ENCODE measurements at places on chromosomes 2 and 18. TPM values are rescaled to one million over a fixed set of nuclear protein-coding genes. Genes with fewer than 3 reads are reported as not detected.

MAPRE2 gene
- polyA plus RNA-seq: 11.4 TPM

TRIP12 gene
- polyA plus RNA-seq: 103 TPM

DNA sequence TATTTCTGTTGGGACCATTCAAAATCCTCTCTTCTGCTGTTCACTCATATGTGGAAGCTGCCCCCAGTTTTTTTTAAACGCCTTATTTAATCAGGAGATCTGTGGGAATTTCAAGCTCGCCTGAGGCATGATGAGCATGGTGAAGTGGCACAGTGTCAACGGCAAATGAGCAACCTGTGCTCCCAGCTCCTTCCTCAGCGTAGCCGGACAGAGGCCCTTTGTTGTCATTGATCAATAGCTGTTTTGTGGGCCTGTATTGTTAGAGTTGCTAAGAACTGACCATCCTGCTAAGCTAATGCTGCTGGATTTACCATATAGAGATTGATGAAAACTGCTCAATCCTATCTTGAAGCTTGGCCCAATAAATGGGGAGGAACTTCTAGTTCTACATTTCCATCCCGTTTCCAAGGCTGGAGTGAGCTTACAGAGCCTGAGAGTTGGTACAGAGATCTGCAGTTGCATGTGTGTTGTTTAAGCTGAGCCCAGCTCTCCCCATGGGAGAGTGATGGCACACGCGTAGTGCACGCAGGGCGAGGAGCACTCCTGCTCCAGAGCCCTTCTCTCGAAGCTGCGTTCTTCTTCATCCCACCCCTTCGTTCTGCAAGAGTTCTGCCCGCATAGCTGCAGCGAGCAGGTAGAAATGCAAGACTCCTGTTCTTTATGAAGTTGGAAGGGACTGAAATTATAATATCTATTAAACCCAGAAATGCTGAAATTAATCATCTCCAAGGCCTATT lies 108.8 kb downstream of the RTN4 start:
- DNase-seq: no peak

DNA sequence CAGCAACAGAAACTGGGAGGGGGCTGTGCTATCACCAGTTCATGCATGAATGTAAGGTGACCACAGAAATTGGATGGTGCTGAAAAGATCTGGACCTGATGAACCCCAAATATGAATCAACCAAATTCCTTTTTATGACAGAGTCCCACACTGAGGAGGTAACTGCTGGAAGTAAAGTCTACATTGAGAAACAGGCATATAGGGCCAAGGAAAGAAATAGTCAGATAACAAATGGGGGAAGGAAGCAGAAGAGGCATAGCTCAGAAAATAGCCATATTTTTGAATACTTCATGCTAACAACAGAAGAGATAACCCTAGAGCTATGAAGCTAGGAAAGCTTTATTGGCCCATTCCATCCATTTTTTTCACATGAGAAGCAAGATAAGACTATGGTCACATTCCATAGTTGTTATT lies 25.8 kb downstream of the ZC3H6 start:
- DNase-seq: no peak

DNA sequence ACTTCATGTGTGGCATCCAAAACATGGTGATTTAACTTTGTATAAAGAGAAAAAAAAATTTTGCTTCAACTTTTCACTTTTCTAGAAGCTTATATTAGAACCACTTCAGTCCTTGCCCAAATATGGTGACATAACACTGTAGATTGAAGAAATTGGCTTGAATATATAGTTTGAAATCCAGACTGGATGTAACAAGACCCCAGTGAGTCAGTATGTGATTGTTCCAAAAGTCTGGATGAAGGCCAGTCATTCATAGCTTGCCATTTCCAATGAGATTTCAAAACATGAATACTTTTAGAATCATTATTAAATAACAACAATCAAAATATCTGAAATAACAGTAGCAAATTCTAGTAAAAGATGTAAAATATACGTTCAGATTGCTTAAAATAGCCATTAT lies 104.8 kb upstream of the FN1 start:
- no peak for DNase-seq

- DNase-seq: no peak
Measured at GRCh38 chr18:47915930-47916329, 14.5 kb downstream of the SMAD2 start.

MOCOS gene
- 3.2 TPM for polyA plus RNA-seq

DNA sequence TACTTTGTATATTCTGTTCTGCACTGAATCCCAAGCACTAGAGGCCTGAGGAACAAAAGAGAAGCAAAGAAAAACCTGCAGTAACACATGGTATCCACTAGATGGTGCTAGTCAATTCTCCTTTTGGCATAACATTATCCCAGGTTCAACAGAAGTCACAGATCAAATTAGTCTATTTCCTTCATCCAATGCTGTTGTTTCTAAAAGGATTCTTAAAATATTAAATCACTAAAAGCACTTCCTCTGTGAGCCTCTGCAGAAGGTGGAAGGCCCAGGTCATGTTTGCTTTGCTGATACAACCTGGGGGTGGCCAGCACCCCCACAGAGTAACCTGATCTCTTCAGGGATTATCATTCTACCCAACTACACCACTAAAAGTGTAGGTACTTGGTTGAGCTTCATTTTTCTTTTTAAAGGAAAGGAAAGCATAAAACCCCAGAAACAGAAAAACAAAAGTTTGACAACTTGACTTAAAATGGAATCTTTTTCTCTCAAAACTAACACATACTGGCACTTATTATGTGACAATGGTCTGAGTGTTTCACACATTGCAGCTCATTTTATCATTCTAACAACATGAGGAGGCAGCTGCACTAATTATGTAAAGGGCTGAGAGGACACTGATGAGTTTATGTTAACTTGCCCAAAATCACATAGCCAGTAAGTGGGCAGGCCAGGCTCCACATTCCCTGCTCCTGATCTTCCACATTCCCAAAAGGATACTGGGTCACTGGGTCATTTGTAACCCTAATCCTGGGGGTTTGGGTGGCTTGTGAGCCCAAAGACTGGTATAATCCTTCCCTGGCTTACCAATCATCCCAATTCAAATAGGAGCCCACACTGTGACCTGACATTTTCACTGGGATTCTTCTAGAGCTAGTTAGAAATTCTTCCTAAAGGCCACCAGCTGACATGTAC lies 66.8 kb upstream of the DNER start:
- peak; percentile 24 for DNase-seq

ZSWIM2 gene
- polyA plus RNA-seq: not detected

TCF23 gene
- not detected for polyA plus RNA-seq

DNA sequence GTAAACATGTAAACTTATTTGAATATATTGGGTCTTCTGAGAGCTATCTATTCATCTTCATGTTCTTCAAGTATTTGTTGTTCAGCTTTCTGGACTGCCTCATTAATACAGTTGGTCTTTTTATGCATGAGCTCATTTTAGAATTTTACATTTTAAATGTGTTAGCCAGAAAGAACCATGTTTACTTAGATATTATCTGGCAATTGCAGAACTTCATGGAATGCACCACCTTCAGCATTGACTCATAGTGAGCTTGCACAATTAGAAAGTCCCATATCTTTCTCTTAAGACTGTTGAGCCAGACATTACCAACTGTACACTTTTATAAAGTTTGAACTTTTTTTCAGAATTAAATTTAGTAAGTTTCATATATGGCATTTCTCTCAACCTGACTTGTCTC lies 536.7 kb downstream of the RIT2 start:
- DNase-seq: no peak

DNA sequence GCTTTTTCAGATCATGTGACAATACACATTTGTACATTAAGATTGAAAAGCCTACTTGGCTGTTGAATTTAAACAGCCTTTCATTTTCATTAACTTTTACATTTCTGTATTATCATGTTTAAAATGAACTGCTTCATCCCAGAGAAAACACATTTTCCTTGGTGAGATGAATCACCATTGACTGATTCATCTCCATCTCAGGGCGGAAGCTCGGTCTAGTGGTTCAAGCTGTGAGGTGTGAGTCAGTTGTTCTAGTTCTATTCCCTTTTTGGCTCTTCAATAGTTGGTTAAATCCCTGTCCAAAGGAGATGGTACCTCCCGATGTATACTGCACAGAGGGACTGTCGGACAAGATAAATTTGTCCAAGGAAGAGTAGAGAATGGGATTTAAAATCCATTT lies 189.7 kb downstream of the ADCYAP1 start:
- no peak for DNase-seq

ARHGAP25 gene
- polyA plus RNA-seq: 0.52 TPM

GRCh38 chr2:48450936-48451602 lies 78.9 kb upstream of the STON1 start:
- DNase-seq: no peak

DNA sequence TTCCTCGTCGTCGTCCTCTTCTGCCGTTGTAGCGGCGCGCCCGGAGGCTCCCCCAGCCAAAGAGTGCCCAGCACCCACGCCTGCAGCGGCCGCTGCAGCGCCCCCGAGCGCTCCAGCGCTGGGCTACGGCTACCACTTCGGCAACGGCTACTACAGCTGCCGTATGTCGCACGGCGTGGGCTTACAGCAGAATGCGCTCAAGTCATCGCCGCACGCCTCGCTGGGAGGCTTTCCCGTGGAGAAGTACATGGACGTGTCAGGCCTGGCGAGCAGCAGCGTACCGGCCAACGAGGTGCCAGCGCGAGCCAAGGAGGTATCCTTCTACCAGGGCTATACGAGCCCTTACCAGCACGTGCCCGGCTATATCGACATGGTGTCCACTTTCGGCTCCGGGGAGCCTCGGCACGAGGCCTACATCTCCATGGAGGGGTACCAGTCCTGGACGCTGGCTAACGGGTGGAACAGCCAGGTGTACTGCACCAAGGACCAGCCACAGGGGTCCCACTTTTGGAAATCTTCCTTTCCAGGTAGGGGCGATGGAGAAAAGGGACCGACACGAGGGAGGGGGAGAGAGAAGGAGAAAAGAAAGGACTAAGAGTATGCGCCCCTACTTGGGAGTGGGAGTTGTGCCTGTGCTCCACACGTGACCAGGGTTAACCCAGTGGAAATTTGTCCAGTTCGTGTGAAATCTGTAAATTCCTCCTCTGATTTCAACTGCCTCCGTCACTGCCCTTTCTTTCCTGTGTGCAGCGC lies 800 bp downstream of the HOXD13 start:
- DNase-seq: no peak

CXCR4 gene
- polyA plus RNA-seq: 0.12 TPM

PRSS56 gene
- 0.07 TPM for polyA plus RNA-seq

UGT1A4 gene
- polyA plus RNA-seq: 0.05 TPM

DNA sequence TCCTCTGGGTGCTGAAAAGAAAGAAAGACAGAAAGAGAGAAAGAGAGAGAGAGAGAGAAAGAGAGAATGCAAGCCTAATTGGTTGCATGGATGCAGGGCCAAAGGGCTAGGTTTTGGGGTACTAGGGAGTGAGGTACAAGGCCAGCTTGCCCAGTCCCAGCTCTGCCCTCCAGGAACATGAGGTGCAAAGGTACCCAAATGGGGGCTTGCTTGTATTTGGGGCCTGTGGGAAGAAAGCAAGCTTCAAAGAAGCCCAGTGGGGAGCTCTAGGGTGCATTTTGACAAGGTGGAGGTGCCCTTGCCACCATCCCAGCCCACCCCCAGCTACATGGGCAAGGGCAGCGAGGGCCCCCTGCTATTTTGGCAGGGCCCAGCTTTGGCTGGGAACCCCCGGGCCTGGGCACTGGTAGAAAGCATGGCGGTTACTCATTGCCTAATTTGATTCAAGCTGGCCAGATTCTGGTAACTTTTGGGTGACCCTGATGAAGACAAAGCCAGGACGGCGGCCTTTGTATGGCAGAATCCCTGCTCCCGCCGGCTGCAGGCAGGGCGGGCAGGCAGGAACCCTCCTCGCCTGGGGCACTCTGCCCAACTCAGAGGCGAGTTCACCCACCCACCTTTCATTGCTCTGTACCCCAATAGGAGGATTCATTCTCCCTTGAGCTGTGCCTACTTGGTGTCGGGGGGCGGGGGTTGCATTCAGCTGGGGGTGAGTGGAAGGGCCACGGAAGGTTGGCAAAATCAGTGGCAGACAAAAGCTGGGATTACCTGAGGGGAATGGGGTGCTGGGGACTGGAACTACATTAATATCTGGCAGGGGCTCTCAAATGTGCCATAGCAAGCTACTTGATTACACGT lies 537 bp upstream of the HOXD4 start:
- no peak for DNase-seq

LOXHD1 gene
- not detected for polyA plus RNA-seq

DNA sequence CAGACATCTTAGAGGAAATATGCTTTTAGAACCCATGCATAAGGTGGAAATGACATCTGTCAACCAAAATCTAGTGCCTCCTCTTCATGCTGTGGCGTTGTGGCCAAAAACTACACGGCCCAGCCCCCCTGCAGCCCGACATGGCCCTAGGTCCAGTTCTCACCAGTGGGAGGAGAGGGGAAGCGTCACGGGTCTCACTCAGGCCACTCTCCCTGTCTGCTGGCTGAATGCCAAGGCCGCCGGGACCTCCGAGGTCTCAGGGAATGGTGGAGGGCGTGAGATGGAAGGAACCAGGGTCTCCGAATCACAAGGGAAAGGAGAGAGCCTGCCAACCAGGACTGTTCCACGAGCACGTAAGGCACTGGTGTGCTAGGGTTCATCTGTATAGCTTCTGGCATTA lies 361.0 kb downstream of the ANAPC1 start:
- DNase-seq: no peak

DAW1 gene
- 2.0 TPM for polyA plus RNA-seq

DNA sequence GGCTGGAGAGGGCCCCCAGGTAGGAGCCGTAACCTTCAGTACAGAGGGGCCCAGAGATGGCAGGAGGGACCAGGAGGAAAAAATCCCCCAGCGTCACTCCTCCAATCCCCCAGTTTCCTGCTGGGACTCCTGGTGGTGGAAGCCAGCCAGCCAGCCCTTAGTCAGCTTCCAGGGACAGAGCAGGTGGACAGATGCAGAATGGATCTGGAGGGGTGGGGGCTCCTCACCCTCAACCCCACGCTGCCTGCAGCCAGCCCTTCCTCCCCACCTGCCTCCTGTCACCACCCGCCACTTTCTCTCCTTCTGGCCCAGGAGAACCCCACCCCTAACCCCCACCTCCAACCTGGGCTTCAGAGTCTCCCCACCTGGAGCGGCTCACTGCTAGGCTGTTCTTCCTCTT lies 21.1 kb downstream of the EMX1 start:
- DNase-seq: no peak

DNA sequence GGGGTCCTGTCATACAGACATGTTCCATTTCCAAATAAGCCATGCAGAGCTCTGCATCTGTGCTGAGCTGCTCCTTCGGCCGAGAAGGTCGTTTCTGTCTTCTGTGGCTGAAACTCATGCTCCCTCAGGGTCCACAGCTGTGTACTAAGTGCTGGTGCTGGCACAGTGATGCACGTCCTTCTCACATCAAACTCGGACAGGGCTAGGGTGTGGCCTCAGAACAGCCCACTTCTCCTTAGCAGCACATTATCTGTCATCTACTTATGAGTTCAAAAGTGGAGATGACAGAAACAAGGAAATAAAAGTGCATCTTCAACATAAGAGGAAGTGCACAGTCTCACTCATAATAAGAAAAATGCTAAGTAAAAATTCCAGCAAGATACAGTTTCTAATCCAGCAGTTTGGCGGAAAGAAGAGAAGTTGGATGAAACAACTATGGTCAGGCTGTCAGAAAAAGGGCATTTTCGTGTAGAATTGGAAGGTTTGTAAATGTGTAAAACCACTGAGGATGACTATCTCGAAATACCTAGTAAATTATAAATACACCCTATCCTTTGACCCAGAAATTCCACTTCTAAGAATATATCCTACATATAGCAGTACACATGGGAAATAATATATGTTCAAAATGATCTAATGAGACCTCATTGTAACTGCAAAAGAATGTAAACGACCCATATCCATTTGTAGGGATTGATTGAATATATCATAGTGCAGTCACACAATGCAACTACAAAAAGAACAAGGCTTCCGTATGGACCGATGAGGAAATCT lies 53.7 kb upstream of the APCDD1 start:
- no peak for DNase-seq
